ENCODE measurements at places on chromosomes 2 and 18.

GRCh38 chr2:72051971-72052505, 95.6 kb downstream of the CYP26B1 start:
- no peak for DNase-seq

DNA sequence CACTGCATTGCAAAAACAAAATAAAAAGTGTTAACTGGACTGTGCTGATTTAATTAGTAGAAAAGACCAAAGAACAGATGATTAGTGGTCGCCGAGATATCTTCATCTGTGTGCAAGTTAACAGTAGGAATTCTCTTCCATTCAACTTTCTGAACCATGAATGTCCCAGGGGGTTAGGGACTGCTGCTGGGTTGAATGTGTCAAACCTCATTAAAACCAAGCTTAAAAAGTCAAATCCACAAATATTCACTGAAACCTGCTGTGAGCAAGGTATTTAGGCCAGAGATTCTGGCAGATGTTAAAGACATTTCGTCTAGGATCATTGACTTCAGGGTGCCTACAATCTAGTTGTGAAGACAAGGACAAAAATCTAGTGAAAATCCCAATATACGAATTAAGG, 58.7 kb downstream of the STPG4 start:
- no peak for DNase-seq

- DNase-seq: no peak
These were observed 17.9 kb upstream of the IL18R1 start for GRCh38 chr2:102337481-102338386.

DNA sequence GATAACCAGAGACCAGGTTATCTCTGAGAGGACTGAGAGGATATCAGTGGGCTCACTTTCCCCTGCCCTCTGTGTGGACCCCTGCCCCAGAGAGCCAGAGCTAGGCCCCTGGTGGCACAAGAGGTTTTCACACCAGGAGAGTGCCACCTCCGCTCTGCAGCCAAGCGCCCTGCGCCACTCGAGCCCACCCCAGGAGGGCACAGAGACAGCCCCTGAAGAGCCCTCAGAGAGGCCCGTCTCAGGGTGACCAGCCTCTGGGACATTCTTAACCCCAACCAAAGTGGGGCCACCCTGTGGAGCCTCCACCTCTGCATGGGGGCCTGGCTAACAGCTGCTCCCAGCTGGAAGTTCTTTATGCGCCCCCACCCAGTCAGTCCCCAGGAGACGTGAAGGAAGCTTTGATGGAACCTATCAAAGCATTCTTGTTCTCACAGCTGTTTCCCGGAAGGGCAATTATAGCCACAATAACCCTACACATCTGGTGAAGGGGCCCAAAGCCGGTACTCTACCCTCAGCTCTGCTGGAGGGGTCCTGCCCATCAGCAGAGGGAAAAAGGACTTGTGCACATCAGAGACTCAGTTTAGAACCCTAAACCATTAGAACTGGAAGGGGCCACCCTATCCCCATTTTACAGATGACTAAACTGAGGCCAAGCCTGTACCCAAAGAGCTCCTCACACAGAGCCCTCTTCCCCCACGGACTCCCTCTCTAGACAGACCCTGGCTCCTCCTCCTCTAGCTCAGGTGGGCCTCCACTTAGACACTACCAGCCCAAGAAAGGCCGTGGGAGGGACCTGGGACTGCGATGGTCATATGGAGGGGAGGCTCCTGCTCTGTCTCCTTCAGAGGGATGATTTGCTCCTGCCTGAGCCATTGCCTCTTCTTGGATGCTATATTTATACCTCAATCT, 101.1 kb downstream of the ZFP36L2 start:
- DNase-seq: no peak

GRCh38 chr2:37350034-37350433, 5.6 kb downstream of the QPCT start:
- no peak for DNase-seq

GRCh38 chr2:94986392-94986963, 39.0 kb upstream of the MAL start:
- DNase-seq: peak; percentile 58

All from fibroblast of skin of scalp (primary cell).